Hypothalamus (tissue), 51 donors: ENCODE measurements at places on chromosomes 6 and 20.

GRCh38 chr20:47868744-47869143 lies 83.5 kb upstream of the SULF2 start:
- DNase-seq = no peak

- DNase-seq = no peak
These were observed 12.3 kb upstream of the DSP start for GRCh38 chr6:7529141-7529540.

DNA sequence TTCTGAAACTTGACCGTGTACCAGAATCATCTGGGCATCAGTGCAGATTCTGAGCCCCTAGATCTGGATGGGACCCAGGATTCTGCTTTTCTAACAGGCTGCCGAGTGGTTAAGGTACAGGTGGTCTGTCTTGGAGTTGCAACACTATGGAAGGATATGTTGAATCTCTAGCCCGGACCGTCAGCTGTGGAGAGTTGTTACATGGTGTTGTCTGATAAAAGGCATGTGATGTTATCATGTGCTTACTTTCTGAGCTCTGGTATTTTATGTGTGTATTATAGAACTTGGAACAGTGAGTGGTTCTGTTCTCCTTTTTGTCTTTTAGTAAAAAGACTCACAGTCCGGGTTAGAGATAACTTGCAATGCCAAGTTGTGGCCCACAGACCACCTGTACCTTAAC lies 123.0 kb downstream of the JARID2 start:
- DNase-seq = no peak

DNA sequence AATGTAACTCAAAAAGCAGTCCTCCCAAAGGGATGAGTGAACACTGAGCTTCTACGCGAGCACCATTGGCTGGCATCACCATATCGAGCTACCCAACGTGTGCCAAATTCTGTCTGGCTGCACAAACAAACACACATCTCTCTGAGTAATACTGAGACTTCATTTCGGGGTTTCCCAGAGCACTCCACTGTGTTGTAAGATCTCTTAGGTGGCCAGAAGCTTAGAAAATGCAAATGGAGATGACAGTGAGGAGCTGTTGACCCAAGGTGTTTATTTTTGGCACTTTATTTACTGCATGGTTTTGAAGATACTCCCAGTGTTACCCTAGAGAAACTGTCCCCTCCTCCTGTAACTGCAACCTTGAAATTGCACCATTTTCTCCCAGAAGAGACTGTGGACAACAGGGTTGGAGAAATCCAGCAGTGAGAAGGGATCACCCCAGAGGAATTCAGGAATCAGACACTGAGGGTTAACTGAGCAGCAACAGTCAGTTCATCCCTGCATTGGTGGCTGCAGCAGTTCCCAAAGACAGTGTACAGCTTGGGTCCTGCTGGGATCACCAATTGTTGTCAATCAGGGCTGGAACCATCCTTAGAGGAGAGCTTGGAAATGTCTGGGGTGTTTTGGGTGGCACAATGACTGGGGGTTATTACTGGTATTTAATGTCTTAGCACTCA lies 1.0 kb upstream of the RIPOR2 start:
- DNase-seq = no peak

DNA sequence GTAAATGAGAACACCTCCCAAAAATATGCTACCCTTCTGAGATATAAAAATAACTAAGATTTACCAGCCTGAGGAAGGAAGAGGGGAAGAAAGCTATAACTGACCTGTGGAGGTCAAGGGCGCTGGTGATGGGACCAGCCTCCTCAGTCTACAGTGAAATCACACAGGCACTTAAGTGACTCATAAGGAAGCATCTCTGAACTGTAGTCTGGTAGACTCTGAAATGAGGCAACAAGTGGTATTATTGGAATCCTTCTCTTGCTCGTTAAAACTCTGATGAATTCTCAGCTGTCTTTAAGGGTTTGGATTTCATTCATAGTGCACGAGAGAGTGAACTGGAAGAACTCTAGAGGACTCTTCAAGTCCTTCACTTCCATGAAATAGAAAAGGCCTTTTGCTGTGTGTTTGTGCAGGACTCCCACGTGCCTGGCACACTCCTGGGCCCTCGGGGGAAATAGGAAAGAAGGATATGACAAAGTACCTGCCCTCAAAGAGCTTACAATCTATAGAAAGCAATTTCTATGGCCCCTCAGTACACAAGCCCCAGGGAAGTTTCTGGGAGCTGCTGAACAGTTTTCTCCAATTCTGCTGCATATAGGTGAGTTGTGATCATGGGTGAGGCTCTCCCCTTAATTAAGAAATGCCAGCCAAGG lies 231.8 kb upstream of the RREB1 start:
- no peak for DNase-seq

GRCh38 chr6:143774347-143774746 lies 68.8 kb upstream of the LTV1 start:
- DNase-seq = no peak

- peak; percentile 2 for DNase-seq
These were observed 511.8 kb upstream of the ID4 start for GRCh38 chr6:19325335-19325789.

GRCh38 chr20:7859356-7859802 lies 80.9 kb downstream of the HAO1 start:
- DNase-seq = no peak

DNA sequence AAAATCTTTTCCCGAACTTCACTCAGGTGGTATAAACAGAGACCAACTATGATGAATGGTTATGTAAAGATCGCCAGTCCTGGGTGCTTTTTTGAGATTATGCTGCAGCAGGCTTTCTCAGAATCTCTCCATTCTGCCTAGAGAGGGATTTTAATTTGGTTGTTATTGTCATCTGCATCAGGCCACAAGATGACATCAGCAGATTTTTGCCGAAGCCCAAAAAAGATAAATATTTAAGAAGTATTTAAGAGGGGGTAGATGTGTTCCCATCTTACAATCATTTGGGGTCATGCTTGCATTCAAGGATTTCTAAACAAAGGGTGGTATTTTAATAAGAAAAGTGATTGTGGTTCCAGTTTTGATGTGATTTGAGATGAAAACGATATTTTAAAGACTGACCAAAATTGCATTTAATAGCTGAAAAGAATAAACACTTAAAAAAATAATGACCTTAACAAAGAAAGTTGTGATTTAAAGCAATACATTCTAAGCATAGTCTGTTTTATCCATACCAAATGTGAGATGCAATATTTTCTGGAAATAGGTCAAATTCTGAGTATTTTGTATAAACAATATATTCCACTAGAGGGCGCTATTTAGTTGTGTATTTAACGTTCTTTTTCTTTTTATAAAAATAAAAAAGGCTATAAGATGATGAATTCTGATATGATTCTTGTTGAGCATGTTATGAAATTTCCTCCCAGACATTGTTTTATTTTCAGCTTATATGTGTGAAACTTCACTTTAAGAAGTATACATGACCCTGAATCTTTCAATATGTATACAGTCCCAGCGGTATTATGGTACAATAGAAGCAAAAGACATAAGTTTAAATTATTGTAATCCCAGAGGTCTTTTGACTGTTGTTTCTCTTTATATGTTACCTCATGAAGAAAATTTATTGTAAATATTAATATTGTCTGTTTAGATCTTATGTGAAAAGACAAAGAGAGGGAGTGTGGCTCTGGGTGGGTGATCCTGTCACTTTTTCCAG lies 51.0 kb upstream of the ZFP64 start:
- DNase-seq = no peak

GRCh38 chr6:11921017-11921438 lies 91.1 kb upstream of the HIVEP1 start:
- no peak for DNase-seq

- DNase-seq = no peak
These were observed 25.0 kb upstream of the RNF144B start for GRCh38 chr6:18362058-18362561.

DNA sequence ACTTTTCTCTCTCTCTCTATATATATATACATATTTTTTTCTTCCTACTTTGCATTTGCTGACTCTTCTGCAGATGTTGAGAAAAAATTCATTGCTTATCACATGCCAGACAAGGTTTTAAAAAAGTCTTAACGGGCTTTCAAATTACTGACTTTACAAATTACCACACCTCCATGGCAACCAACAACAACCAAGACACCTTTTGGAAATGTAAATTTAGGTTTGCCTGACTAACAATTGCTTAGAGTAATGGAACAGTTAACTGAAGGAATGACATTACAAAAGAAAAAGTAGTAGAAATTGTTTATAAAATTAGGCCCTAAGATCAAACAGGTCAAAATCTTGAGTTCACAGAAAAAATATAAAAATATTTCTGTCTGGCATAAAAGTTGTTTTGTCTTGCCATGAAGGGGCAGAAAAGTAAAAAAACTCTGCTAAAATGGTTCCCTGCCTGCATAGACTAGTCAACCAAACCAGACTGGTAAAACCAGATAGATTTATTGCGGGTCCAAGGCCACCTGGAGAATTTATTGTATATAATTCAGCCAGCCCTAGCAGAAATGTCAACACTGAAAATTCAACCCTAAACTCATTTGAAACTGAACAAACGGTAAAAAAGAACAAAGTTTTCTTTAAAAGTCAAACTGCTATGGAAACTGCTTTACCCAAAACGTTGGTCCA lies 92.8 kb upstream of the FRMD1 start:
- DNase-seq = no peak
